ENCODE measurements at places on chromosomes 1 and 21.

- DNase-seq: no peak
Measured at GRCh38 chr1:233873666-233874065, 30.8 kb upstream of the SLC35F3 start.

- DNase-seq: no peak
Measured at GRCh38 chr1:165353731-165354671, 2.5 kb downstream of the LMX1A start.

DNA sequence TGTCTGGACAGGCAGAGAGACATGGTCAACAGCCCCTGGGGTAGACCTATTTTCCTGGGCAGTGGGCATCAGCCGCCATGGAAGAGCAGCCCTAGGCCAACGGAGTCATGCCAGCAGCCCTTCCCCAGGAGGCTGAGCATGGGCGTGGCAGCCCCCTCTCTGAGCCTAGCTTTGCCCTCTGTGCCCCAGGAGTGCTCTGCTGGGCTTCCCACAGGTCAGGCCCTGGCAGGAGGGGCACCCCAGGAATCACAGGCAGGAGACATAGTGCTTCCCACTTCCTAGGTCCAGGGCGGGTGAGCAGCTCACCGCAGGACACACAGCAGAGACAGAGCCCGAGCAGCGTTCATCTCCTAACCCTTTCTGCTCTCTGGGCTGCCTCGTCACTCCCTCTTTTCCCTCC lies 132.8 kb downstream of the GLIS1 start:
- no peak for DNase-seq

- no peak for DNase-seq
Measured at GRCh38 chr1:34037109-34037508, 127.9 kb downstream of the CSMD2 start.

- DNase-seq: peak; percentile 37
Measured at GRCh38 chr1:11982010-11982392, 1.8 kb downstream of the MFN2 start.

DNA sequence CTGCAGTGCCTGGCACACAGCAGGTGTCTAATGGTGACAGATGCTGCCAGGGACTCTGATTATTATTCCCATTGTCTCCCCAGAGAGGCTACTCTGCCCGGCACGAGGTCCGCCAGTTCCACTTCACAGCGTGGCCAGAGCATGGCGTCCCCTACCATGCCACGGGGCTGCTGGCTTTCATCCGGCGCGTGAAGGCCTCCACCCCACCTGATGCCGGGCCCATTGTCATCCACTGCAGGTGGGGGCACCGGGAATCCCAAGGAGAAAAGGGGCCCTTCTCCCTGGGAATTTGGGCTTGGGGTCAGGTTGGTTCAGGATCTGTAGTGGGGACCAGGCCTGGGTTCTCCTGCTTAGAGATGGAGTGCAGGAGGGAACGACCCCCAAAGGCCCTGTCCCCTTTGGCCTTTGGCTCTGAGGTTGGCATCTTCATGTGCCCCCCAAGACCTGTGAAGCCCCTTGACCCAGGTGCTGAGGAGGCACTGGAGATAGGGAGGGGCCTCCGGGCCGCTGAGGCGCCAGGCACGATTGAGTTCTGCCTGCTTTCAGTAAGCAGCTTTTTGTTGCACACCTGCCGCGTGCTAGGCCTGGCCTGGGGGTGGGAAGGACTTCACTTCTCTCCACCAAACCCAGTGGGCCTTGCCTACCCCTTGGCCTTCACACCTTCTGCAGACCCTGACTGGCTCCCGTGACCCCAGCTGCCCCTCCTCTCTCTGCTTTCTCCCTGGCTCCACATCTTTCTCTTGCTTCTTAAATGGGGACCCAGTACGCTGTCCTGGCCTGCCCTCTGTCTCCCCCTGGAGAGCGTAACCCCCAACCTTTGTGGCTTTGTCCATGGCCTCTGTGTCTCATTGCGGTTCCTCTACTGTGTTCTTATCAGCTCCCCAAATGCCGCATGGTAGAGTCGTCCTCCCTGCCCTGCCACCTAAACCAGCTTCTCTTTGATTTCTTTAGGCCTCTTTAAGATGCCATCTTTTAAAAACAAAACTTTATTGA lies 76.4 kb downstream of the PTPRU start:
- no peak for DNase-seq

DNA sequence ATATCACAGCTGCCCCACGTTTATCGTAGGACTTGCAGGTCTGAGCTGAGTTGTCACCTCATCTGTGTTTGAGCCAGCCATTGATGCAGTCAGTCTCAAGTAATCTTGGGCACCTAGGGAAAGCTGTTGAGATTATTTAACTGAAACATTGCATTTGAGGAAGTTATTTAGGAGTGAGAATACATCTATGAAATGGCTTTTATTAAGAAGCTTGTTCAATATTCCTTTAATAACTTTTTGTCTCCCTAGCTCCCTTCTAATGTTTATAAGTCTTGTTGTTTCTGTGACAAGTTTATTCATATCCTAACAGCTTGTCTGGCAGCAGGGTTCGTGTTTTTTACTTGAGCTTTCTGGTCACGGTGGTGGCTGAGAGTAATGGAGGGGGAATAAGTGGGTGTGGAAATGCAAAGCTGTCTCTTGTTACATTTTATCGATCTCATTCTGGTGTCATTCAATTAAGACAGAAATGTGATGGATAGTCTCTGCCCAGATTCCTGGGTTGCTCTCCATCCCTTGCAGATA lies 555.9 kb downstream of the USP25 start:
- no peak for DNase-seq

- no peak for DNase-seq
Measured at GRCh38 chr1:35294809-35295208, 26.3 kb downstream of the ZMYM4 start.

GRCh38 chr1:10484521-10484920 lies 9.8 kb downstream of the PEX14 start:
- no peak for DNase-seq
